ENCODE measurements at places on chromosomes 7 and 10. TPM values are rescaled to one million over a fixed set of nuclear protein-coding genes. Genes with fewer than 3 reads are reported as not detected.

DNA sequence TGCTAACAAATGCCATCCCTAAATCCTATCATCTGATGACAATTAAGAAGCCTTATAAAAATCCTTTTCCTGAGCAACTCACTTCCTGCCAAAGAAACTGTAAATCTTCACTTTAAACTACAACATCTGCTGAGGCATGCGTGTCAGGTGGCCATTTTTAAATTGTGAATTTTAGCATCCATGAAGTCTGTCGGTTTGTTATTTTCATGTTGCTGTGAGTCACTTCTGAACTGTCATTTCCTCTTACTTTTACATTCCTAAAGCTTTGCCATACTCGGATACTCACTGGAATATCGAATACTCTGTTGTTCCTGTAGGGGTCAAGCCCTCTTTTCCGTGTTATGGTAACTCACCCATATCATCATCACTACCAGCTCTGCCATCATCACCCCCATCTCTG, 34.3 kb upstream of the TMEM26 start:
- H3K4me3 ChIP-seq = no peak overlapping the region
- no peaks in the 10 kb centered on the region for H3K27me3 ChIP-seq
- peaks cover 3% of the 10 kb centered on the region for H3K4me1 ChIP-seq
- no peak overlapping the region for H3K27ac ChIP-seq
- no peak for DNase-seq
- H3K36me3 ChIP-seq = no peaks in the 10 kb centered on the region

GRCh38 chr10:61992671-61993668, 91.5 kb downstream of the ARID5B start:
- DNase-seq = peak; percentile 73
- peak overlapping the region; percentile 82 for H3K27ac ChIP-seq
- H3K36me3 ChIP-seq = peaks cover 3% of the 10 kb centered on the region

- no peak overlapping the region for H3K27ac ChIP-seq
- no peak for DNase-seq
- no peaks in the 10 kb centered on the region for H3K36me3 ChIP-seq
Observed at GRCh38 chr7:80053124-80053523, 81.5 kb upstream of the GNAI1 start.

- peak; percentile 51 for DNase-seq
- peaks cover 2% of the 10 kb centered on the region for H3K4me1 ChIP-seq
- no peak overlapping the region for H3K4me3 ChIP-seq
- no peaks in the 10 kb centered on the region for H3K27me3 ChIP-seq
- no peaks in the 10 kb centered on the region for H3K36me3 ChIP-seq
Observed at GRCh38 chr7:17651863-17652385, 288.4 kb downstream of the SNX13 start.

GRCh38 chr7:51261950-51262795, 54.4 kb downstream of the COBL start:
- no peaks in the 10 kb centered on the region for H3K27me3 ChIP-seq
- no peak for DNase-seq
- H3K4me1 ChIP-seq = no peaks in the 10 kb centered on the region
- H3K27ac ChIP-seq = no peak overlapping the region
- H3K36me3 ChIP-seq = no peaks in the 10 kb centered on the region

- H3K4me3 ChIP-seq = no peak overlapping the region
- H3K27ac ChIP-seq = no peak overlapping the region
- no peaks in the 10 kb centered on the region for H3K36me3 ChIP-seq
- no peaks in the 10 kb centered on the region for H3K27me3 ChIP-seq
- H3K4me1 ChIP-seq = no peaks in the 10 kb centered on the region
Observed at GRCh38 chr10:100341953-100342626, 4.9 kb upstream of the SCD start.

- H3K4me3 ChIP-seq = no peak overlapping the region
- no peaks in the 10 kb centered on the region for H3K4me1 ChIP-seq
- no peaks in the 10 kb centered on the region for H3K27me3 ChIP-seq
- no peak overlapping the region for H3K27ac ChIP-seq
- DNase-seq = no peak
Observed at GRCh38 chr10:126867567-126868365, 37.5 kb upstream of the DOCK1 start.

DNA sequence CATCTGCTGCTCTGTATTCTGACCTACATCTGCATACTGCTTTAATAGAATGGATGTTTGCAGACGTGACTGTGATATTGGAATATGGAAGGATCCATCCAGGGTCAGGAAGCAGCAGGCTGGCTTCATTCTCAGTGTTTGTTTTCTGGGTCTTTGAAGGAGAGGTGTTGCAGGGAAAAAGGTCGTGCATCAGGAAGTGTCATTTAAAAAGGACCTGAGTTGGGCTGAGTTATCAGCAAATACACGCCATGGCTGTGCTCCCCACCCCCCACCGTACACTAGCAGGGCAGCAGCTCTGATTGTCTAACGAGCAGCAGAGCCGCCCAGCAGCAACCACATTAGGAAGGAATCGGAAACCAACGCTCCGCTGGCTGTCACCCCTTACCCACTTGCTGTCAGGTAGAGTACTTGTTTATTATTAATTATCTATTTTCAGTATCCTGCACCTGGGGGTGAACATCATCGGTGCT, 63.1 kb upstream of the STEAP1B start:
- peaks cover 4% of the 10 kb centered on the region for H3K4me1 ChIP-seq
- H3K36me3 ChIP-seq = no peaks in the 10 kb centered on the region
- no peak for DNase-seq
- no peak overlapping the region for H3K27ac ChIP-seq

DNA sequence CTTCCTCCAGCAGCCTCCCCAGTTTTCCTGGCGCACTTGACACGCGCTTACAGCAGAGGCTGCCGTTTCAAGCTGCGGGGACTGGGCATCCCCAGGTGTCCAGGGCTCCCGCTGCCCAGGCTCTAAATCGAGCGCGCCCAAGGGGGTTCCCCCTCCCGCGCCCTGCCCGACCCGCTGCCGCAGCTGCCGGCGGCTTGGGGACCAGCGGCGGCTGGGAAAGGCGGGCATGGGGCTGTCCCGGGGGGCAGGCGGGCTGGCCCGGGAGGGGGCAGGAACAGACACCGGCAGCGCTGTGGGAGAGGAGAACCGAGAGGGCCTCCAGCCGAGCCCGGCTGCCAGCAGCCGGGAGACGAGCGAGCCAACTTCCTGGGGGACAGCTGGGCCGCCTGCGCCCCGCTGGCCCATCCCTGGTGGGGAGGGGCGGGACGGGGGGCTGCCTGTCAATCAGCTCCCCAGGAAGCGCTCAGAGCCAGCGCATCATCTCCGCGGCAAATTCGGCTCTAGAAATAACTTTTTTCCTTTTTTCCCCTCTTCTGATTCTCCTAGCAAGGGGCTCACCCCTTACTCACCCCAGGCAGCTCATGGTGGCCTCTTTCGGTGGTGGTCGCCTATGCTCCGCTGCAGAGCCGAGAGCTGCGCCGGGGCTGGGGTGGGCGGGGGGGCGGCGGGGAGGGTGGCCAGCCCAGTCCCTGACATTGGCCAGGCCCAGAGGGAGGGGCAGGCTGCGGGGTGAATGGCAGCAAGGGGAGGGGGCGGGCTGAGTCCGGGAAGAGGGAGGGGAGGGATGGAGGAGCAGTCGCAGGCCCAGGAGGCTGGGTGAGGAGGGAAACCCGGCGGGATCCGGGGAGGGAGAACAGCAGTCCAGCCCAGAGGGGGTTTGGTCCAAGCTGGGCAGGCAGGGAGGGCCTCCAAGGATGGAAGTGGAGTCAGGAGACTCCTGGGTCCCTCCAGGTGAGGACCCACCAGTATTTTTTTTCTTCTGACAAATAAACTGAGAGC, 14.7 kb downstream of the GRID2IP start:
- DNase-seq = no peak
- H3K27me3 ChIP-seq = no peaks in the 10 kb centered on the region
- H3K27ac ChIP-seq = no peak overlapping the region

- no peaks in the 10 kb centered on the region for H3K27me3 ChIP-seq
- H3K36me3 ChIP-seq = no peaks in the 10 kb centered on the region
- no peak overlapping the region for H3K4me3 ChIP-seq
- H3K4me1 ChIP-seq = no peaks in the 10 kb centered on the region
Observed at GRCh38 chr10:113999531-113999930, 44.1 kb upstream of the ADRB1 start.

- H3K4me3 ChIP-seq = no peak overlapping the region
- H3K36me3 ChIP-seq = no peaks in the 10 kb centered on the region
- H3K27me3 ChIP-seq = no peaks in the 10 kb centered on the region
- no peak overlapping the region for H3K27ac ChIP-seq
- DNase-seq = no peak
Observed at GRCh38 chr7:139526578-139527544, 3.4 kb downstream of the CLEC2L start.

GRCh38 chr10:35511647-35512046, 93.5 kb upstream of the GJD4 start:
- H3K4me3 ChIP-seq = no peak overlapping the region
- H3K36me3 ChIP-seq = no peaks in the 10 kb centered on the region
- no peaks in the 10 kb centered on the region for H3K27me3 ChIP-seq

- H3K27me3 ChIP-seq = no peaks in the 10 kb centered on the region
- H3K4me1 ChIP-seq = no peaks in the 10 kb centered on the region
- H3K4me3 ChIP-seq = no peak overlapping the region
- no peak for DNase-seq
Observed at GRCh38 chr7:1156782-1157535, 3.0 kb downstream of the ZFAND2A start.

UFSP1 gene
- total RNA-seq = 2.0 TPM

TWIST1 gene
- 8.5 TPM for total RNA-seq

SDK1 gene
- 46.3 TPM for total RNA-seq

MBL2 gene
- not detected for total RNA-seq

HOGA1 gene
- total RNA-seq = 1.9 TPM

CHST15 gene
- 43.8 TPM for total RNA-seq

EBLN1 gene
- total RNA-seq = not detected
